ENCODE measurements at places on chromosomes 11 and 22.

GRCh38 chr22:33812360-33812977, 107.8 kb downstream of the LARGE1 start:
- no peak for DNase-seq

DNA sequence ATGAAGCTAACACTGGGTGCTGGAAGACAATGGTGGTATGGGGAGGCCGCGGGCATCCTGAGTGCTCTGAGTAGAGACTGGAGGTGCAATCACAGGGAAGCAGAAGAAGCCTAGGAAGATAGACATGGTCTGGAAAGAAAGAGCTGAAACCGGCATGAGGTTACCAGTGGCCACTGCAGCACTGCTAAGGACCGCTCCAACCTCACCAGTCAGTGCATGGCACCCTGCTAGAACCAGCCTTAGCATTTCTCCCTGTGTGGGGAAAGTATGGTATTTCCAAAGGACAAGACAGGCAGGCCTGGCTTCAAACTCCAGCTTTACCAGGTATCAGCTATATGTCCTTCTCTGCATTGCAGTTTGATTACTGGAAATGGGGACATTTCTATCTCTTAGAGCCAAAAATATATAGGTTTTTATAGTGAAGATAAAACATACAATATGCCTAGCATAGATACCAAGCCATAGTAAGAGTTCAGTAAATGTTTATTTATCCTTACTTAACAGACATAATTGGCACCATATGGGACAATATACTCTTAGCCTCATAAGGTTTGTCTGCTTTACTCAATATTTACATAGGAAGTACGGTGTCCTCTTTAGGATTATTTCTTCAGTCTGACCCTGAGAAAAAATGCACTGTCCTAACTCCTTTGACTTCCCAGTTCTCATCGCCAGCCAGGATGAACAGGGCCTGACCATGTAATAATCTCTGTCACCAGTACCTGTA, 231.1 kb downstream of the TENM4 start:
- DNase-seq, result no peak

DNA sequence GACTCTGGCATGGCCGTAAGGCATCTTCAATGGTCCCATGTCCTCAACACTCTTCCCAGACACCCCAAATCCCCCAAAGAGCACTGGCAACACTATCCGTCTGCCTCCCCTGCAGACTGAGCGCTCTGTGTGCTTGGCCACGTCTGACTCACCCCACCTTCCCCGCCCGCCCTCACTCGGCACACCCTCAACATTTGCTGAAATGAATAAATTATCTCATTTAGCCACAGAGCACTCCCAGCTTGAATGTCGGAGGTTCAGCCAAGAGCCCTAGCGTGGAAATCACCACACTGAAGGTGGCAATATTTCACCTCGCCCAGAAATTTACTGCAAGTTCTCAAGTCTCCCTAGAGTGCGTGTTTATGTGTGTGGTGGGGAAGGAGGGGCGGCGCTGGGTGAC, 46.6 kb upstream of the TCF20 start:
- peak; percentile 30 for DNase-seq

DNA sequence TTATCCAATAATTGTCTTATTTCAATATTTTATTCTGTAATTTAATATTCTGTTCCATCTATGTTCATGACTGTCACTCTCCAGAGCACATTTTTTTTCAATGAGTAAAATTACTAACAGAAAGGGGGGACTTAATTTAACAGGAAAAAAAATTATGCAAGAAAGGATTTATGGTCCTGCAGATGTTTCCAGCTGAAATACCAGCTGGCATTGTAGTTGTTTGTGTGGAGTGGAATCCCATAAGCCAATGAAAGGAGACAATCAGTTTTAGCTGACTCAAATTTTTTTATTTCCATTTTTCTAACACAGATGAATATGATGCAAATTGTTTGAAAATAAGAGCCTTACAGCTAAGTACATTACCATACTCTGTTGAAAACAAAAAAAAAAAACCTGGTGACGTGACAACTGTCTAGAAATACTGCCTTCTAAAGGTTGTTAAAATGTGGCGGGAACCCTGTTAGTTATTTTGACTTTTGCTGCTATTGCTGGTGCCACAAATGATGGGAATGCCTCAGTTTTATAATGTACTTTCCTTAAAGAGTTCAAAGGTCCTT, 389.1 kb downstream of the ETS1 start:
- no peak for DNase-seq

- DNase-seq, result no peak
Observed at GRCh38 chr11:36426226-36426848, 83.7 kb downstream of the TRAF6 start.

DNA sequence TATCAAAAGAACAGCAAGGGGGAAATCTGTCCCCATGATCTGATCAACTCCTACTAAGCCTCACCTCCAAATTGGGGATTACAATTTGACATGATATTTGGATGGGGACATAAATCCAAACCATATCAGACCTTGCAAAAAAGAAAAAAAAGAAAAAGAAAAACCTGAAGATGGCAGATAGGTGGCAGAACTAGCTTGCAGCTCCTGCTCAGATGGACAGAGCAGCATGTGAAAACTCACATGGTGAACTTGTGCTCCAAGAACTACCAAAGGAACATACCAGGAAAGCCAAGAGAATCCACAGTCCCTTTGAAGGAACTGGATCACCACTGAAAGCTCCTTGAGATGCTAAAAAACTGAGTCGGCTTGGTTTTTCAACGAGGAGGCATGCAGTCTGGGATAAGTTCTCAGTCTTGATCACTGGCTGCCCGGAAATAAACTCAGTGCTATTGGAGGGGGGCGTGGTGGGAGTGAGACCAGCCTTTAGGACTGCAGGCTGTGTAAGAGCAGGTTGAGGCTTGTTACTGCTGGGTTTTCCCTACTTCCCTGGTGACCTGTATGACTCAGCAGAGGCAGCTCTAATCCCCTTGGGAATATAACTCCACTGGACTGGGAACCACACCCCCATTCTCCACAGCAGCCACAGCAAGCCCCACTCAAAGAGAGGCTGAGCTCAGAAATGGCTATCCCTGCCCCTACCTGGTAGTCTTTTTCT, 358.3 kb upstream of the ARHGAP42 start:
- no peak for DNase-seq

GRCh38 chr22:21758091-21758864, 22.7 kb upstream of the YPEL1 start:
- DNase-seq, result no peak

GRCh38 chr11:63012430-63012829, 3.2 kb downstream of the SLC22A8 start:
- no peak for DNase-seq

DNA sequence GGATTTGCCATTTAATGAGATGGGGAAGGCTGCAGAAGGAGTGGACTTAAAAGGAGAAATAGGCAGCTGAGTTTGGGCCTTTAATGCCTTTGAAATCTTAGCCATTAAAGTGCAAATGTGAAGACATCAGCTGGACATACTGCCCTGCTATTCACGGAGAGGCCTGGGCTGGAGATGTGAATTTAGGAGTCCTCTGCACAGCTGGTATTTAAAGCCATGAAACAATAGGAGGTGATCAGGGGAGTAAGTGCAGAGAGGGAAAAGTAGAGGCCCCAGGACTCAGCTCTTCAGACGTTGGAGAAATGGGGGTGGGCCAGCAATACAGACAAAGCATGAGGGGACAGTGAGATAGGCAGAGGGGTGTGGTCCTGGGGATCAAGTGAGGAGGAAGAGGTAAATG, 16.6 kb downstream of the SLC3A2 start:
- no peak for DNase-seq

GRCh38 chr22:23749841-23750301, 1.0 kb downstream of the ZNF70 start:
- no peak for DNase-seq

DNA sequence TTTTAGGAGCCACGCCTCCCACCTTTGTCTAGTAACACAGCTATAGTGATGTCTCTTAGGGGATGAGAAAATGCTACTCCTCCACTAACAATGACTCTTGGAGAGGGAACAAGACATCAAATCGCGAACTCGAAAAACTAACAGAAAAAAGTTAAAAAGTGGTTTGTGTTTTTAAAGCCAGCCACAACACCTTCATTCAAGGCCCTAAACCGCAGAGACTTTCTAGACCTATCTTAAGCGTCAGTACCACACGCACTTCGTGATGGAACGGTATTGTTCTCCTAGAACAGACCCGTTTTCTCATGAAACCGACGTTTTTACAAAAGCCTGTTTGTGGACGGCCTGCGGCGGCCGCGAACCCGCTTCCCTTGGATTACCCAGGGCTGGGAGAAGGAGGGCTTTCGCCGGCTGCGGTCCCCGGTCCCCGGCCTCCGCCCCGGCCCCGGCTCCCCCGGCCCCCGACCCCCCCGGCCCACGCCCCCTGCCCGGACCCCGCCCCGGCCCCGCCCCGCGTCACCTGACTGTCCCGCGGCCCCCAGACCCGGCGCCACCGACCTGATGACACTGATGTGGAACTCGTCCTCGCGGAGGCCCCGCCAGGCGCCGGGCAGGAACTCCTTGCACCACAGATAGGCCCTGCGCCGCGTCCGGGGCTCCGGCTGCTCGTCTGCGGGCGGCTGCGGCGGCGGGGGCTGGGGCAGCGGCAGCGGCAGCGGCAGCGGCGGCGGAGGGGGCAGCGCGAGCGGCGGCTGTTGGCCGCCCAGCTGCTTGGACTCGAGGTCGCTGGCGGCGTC, 718 bp downstream of the CHKA start:
- peak; percentile 39 for DNase-seq

- no peak for DNase-seq
Observed at GRCh38 chr11:33177676-33178336, 16.5 kb upstream of the CSTF3 start.

DNA sequence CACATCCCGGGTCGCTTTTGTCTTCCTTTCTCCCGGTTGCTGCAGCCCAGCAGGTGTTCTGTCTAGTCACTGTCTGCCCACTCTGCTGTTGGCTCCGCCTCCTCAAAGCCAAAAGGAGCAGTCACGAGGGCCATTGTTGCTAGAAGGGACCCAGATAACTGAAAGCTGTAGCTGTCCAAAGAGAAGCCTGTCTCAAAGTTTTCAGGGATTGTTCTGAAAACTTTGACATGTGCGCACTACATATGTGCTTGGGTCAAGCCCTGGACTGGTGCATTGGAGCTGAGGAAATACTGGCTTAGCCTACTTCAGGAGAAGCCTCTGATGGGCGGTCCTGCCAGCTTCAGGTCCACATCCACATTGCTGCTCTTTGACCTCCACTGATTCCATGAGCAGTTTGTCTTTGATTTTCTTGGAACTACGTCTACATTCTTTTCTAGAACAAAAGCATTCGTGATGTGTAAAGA, 8.8 kb upstream of the OR2AT4 start:
- DNase-seq, result no peak

DNA sequence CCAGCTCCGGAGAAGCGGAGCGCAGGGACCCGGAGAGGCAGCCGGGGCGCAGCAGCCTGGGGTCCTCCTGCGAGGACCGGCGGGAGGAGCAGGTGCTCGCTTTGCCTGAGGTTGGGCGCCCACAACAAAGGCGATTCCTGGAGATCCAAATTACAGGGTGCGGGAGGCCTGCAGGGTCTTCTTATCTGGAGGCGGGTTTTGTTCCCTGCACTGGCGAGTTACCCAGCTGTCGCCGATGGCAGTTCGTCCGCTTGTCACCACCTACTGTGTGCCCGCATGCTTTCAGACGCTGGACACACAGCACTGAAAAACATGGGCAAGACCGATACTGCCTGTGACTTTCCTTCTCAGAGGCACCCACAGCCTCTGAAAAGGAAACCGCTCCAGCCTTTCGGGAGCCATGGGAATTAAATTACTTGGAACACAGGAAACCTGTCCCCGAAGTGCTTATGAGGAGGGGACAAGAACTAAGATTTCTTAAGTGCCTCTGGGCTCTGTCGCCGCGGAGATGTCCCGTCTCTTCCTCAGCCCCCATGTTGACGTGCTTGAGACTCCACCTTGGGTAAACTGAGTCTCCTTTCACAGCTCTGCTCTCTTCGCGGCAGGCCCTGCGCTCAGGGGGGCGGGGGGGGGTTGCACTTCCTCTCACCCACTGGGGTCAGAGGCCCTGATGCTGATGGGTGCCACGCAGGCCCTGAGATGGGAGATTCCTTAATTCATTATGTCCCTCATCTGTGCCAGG, 1.3 kb upstream of the ZFTA start:
- no peak for DNase-seq

DNA sequence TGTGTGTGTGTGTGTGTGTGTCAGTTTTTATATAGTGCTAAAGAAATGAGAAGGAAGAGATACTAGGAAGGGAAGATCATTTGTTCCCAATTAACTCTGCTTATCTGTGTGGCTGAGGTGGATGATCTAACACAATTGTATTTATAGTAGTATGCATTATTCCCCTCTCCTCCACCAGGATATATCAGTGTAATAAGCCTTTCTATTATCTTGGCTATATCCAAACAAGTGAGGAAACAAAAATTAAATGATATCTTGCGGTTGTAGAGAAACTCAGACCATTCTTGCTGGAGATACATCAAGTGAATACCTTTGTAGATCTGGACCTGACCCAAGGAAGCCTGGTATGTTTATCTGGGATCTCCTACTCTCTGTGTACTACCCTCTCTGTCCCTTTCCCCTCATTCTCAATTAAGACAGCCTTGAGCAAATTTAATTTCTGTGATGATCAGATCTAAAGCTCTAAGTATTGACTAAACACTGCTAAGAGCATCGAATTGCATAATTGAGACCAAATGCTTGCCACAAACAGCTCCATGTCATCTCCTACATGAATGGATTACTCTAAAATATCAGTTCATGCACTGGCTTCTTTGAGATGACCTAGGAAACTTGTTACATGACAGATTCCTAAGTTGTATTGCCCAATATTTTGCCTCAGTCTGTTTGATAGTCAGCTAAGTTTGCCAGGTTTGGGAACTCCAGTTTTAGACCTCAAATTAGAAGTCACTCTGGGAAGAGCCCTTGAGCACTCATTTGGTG, 185.3 kb upstream of the CTSC start:
- no peak for DNase-seq

GRCh38 chr11:120714438-120714837, 202.9 kb downstream of the GRIK4 start:
- DNase-seq, result no peak

GRCh38 chr22:42716649-42717127, 4.0 kb downstream of the A4GALT start:
- no peak for DNase-seq

DNA sequence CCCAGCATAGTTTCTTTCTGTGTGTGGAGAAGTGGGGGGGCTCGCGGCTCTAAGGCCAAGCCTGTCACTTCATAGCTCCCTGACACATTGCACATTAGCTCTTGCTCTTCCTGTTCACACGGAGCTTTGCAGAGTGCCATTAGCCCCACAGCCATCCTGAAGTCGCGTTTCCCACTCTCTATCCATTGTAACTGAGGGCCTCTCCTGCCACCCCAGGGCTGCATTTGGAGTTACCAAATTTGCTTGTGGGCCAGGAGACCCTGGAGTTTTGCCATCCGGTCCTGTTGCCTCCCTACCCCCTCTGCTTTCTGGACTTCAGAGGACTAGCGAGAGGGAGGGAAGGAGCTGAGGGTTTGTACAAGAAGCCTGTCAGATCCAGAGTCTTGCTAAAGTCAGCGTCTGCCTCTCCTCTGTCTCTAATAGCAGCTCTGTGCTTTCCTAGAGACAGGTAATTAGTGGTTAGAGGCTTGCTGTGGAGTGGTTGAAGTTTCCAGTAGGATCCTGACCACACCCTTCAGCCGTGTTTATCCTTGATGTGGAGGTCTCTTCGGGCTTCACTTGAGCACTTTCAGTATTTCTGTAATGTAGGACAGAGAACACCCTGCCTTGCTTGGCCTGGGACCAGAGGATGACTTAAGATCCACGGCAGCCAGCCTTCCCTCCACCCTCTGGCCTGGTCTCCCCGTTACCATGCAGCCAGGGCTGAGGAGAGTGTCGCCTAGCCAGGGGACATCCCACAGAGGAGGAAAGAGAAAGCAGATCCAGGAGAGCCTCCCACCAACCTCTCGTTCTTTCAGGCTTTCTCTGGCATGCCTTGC, 14.1 kb downstream of the DCPS start:
- DNase-seq, result no peak

GRCh38 chr22:35470903-35471321, 69.7 kb upstream of the RASD2 start:
- no peak for DNase-seq

Measured in activated CD4-positive, alpha-beta T cell treated with anti-CD3 and anti-CD28 coated beads, Interleukin-2, amount 50 U/mL, for 1 hour (primary cell).